ENCODE measurements at places on chromosomes 16 and 17.

GRCh38 chr17:47229535-47230443, 20.6 kb downstream of the MYL4 start:
- no peak for DNase-seq

GRCh38 chr16:57352636-57353047, 5.9 kb upstream of the CCL22 start:
- no peak for DNase-seq

- DNase-seq, result no peak
Measured at GRCh38 chr16:8730335-8730915, 56.0 kb downstream of the ABAT start.

DNA sequence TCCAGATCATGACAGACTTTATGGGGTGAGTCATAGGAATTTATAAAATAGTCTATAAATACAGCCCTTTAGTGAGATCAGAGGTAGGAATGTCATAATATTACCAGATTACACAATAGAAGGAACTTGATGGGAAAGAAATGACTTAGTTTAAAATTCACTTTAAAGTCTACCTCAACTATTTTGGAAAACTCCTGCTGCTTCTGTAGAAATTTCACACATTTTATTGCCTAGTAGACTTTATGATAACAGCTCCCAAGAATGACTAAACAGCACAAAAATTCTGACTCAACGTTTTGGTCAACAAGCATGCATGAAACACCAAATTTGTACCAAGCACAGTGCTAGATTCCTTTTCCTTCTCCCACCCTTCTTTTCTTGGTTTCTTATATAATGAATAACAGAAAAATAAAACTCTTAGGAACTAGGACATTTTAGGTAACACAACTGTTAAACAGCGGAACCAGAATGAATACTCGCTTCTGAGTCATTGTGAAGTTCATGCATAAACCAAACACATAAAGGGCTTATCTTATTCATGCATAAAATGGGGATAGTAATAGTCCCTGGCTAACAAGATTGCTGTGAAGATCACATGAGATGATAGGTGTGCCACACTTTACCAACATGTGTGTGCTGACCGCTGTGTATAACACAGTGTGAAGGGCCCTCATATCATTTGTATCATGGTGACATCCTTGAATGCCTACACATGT, 243.9 kb downstream of the CDH8 start:
- DNase-seq, result no peak

DNA sequence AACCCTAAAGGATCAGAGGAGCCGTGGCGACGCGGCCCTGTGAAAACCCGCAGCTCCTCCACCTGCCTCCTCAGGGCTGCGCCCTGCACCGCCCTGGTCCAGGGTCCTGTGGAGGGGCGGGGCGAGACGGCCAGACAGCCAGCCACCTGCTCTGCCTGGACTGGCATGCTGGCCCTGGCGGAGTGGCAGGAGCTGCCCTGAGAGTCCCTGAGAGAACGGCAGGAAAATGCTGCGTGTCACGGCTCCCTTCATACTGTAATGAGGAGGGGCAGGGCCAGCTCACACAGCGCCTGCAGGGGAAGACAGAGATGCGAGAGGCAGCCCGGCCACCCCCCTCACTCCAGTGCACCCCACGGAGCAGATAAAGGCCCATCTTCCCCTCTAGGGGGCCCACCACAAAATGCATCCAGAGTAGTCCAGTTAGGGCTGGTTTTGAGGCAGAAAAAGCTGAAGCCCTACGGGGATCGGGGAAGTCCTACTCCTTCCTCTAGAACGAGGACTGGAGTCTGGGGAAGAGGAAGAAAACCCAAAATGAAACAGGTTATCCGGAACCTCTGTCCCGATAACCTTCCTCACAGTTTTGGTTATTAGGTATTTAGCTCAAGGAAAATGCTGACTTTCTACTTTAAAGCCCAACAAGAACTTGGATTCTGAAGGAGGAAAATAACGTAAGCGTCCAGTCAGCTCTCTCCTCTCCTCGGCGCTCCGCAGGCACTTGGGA, 97.6 kb upstream of the DNAH17 start:
- no peak for DNase-seq

GRCh38 chr16:75107505-75107904, 9.1 kb downstream of the LDHD start:
- DNase-seq, result no peak

- DNase-seq, result no peak
Measured at GRCh38 chr16:19831678-19832077, 53.0 kb downstream of the GPRC5B start.

DNA sequence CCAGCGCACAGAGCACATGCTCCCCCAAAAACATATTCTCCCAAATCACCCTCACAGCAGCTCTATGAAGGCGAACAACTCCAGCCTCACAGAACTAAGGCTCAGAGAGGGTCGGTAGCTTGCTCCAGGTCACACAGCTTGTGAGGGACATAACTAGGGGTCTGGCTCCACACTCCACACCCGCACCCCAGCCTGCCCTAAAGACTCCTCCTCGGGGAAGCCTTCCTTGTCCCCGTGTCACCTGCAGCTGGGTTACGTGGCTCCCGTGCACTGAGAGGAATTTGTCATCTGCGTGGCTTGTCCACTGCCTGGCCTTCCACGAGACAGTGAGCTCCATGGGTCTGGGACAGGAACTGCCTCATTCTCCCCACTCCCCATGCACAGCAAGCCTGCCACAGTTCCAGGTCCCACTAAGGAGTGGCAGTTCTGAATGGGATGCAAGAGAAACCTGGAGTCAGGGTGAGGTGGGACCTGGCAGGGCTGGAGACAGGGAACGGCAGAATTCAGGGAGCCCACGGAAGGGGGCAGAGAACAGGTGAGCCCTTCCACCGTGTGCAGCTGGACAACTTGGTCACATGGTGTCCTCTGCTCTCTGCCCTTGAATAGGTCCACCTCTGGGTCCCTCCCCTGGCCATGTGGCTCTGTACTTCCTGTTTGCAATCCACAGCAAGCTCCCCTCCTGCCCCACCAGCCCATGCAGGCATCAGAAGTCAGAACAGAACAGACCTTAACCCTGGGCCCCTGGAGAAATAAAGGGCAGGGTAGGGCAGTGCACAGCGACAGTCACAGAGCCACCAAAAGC, 27.4 kb downstream of the TNFRSF13B start:
- DNase-seq, result no peak

DNA sequence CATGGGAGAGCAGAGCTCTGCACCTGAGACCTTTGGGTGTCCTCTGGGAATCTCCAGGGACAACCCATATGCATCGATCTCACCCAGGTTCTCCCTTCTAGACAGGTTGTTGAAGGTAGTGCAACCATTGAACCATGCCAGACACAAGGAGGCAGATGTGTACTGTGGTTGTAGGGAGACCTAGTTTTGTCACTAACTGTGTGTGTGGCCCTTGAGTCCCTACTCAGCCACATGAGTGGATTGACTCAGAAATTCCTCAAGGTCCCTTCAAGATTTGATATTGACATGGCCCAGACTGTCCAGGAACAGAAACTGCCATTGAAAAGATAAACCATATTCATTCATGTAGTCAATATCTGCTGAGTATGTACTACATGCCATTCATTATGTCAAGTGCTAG, 396.4 kb upstream of the CCL2 start:
- no peak for DNase-seq

DNA sequence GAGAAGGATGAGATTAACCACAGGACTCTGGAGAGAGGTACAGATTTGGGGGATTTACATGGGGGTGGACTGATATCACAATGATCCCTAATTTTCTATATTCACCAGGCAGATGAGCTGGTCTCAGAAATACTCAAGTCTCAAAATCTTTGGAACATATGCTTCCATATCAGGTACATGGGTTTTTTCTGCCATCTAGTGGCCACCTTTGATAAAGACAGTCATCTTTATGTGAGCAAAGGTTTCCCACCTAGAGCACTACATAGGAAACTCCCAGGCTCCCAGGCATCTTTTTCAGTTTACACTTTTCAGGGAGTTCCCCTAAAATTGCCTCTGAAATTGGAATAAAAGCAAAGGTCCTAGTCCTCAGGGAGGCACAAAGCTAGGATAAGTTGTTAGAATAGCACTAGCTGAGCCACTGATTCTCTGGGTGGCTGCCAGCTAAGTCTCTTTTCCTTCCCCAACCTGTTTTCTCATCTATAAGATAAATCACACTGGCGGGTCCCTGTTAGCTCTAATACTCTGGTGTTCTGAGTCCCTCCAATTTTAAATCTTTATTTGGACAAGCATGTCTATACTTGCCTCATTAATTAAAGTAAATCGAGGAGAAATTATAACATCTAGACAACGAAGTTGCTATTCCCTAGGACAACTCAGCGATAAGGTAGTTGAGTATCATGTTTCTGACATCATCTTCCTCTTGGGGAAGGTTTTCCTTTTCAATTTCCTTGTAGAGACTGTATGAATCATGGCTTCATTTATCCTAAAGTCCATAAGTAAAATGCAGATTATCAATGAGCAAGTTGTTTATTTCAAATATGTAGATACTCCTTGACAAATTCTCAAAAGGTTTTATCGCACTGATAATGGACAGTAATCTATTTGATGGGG, 19.0 kb upstream of the MON1B start:
- DNase-seq, result no peak

DNA sequence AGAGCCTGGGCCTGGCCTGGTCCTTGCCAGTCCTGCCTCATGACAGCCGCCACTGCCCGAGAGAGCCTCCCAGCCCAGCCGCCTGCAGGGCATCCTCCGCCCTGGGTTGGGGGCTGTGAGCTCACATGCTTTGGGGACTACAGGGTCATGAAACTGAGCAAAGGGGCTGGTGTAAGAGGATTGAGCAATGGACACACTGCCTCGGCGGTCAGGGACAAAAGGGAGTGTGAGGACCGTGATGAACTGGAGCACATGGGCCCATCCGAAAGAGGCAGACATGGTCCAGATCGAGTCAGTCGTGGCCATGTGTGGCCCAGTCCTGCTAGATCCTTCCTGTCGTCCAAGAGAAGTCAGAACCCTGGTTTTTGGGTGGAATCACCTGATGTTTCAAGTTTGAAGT, 52.3 kb downstream of the GSG1L start:
- no peak for DNase-seq

DNA sequence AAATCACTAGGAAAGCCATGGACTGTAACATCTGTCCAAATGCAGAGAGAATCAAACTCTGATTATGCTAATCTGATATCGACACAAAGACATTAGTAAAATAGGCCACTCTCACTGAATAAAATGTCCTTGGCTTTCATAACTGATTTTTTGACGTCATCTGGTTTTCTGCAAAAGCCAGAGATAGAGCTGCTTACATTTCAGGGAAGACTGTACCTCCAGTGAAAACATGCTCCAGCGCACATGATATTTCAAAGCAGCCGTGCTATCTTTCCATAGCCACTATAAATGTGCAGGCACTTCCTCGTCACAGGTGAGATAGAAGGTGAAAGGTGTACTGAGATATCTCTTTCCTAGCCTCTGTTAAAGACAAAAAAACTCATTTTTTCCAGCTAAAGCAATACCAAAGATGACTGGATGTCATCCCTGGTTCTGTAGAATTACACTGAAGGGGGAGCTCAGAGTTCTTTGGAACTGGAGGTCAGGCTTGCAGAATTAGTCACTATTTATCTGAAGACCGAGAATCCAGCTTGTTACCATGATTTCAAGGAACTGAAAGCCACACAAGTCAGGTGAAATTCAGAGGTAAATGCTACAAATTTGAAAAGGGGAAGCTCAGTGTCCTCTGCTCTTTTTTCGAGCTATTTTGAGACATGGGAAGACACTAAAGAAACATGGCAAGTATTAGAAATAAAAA, 249.5 kb downstream of the CA10 start:
- DNase-seq, result no peak

- DNase-seq, result no peak
Measured at GRCh38 chr16:14097182-14097959, 26.3 kb downstream of the MRTFB start.

- no peak for DNase-seq
Measured at GRCh38 chr17:67528751-67529436, 151.8 kb downstream of the PITPNC1 start.

DNA sequence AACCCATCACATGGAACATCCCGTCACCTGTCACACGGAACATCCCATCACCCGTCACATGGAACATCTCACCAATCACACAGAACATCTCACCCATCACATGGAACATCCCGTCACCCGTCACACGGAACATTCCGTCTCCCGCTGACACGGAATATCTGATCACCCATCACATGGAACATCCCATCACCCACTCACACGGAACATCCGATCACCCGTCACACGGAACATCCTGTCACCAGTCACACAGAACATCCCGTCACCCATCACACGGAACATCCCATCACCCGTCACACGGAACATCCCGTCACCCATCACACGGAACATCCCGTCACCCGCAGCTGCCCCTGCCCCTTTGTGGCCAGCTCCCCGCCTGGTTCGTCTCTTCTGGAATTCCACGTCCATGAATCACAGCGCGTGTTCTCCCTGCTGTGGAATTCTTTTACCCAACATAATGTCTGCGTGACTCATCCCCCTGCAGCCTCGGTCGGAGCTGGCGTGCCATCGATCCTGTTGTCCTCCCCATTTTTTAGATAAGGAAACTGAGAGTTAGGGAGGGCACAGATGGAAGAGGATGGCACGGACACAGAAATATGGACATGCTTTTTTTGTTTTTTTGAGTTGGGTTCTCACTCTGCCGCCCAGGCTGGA, 5.6 kb downstream of the CPNE7 start:
- DNase-seq, result no peak

GRCh38 chr16:51450376-51450775, 299.3 kb upstream of the SALL1 start:
- DNase-seq, result no peak

GRCh38 chr17:5355421-5356129, 63.9 kb downstream of the NUP88 start:
- DNase-seq, result no peak

- DNase-seq, result no peak
Measured at GRCh38 chr17:9541718-9542117, 33.9 kb downstream of the STX8 start.

- no peak for DNase-seq
Measured at GRCh38 chr17:66190738-66191592, 968 bp downstream of the CEP112 start.

- DNase-seq, result no peak
Measured at GRCh38 chr16:15996432-15997109, 47.2 kb downstream of the ABCC1 start.

DNA sequence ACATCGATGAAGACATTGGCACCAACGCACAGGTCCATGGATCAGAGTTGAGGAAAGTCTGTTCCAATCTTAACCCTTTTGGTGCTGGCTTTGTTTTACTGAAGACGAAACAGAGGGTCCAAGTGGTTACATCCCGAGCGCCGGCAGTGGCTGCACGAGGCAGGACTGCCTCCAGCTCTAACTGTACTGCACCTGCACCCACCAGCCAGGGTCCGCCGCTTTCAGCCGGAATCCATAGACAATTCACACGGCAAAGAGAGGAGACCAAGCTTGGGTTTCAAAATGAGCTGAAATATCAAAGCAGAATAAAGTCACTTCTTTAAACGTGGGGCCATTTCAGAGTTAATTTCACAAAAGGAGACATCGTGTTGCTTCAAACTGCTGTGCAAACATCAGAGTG, 21.2 kb upstream of the ZC3H18 start:
- DNase-seq, result no peak

GRCh38 chr17:40561294-40561870, 3.9 kb downstream of the CCR7 start:
- DNase-seq, result no peak

GRCh38 chr17:6479622-6480302, 35.5 kb downstream of the PIMREG start:
- no peak for DNase-seq

Data from activated gamma-delta T cell (primary cell).